ENCODE measurements at places on chromosomes 13 and 19.

GRCh38 chr13:27663947-27664346, 42.3 kb downstream of the POLR1D start:
- no peak for DNase-seq

DNA sequence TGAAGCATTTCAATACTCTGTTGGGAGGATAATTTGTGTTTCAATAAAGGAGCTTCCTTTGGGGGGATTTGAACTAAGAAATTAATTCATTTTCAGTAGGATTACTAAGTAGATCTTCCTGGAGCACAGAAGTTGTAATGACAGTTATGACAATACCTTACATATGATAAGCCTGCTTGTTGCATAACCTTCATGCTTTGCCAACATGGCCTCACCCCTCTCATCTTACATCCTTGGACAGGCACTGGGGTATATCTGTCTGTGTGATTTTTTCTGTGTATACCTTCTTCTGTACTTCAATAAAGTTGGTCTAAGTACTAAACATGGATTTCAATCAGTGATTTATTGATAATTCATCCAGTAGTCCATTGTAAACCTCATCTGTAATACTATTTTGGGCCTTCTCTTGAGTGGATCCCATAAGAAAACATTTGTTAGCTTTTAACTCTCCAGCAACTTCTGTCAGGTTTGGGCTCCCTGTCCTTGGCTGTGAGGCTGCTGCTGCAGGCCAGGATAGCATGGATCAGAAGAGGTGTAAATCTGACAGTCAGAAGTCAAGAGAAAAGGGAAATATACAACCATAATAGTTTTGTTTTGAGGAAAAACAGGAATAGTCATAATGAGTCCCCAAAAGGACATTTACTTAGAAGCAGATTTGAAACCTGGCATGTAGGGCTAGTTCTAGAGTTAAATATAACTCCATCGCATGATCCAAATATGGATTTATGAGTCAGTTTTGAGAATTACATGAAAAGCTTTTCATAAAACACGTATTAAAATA, 422.2 kb downstream of the KLF5 start:
- no peak for DNase-seq

- DNase-seq: no peak
These were observed 259.2 kb downstream of the RFC3 start for GRCh38 chr13:34076943-34077703.

- DNase-seq: no peak
These were observed 615.5 kb downstream of the FGF9 start for GRCh38 chr13:22286338-22286737.

GRCh38 chr13:79648191-79648590, 167.2 kb downstream of the NDFIP2 start:
- DNase-seq: no peak

DNA sequence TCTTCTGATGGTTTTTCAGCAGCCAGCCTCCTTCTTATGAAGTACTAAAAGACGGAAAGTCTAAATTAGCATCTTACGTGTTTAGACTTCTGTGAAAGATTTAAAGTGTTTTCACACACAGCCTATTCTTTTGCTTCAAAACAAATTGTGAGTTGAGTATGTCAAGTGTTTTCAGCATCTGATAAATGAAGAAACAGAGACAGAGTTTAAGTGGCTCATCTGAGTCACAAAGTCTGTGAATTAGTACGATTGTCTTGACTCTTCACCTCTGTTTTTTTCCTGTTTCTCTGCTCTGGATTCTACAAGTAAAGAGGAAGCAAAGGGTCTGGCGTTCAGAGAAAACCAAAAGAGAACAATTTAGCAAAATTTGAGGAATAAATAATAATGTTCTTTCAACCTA, 116.4 kb downstream of the FRY start:
- no peak for DNase-seq

DNA sequence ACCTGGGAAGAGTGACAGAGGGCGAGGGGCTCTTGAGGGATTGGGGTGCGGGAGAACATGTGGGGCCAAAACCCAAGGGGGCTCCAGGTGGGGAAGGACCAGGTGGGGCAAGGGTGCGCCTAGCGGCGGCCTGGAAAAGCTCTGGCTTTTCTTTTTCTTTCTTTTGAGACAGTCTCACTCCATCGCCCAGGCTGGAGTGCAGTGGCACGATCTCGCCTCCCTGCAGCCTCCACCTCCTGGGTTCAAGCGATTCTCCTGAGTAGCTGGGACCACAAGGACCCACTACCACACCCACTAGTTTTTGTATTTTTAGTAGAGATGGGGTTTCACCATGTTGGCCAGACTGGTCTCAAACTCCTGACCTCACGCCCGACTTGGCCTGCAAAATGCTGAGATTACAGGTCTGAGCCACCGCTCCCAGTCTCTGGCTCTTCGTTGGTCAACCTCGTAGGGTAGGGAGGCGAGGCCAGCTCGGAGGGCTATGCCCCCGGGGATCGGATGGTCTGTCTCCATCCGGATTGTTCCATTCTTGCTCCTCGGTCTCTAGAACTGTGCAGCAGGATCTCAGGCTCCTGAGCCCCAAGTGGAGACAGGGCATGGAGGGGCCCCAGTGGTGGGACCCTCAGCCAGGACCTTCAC, 3.7 kb downstream of the GADD45B start:
- no peak for DNase-seq

- no peak for DNase-seq
These were observed 61.4 kb upstream of the KLF2 start for GRCh38 chr19:16263141-16263761.

GRCh38 chr13:20157151-20157796, 3.6 kb downstream of the GJA3 start:
- no peak for DNase-seq

- no peak for DNase-seq
These were observed 436.4 kb downstream of the RFC3 start for GRCh38 chr13:34254366-34254765.

- no peak for DNase-seq
These were observed 4.2 kb upstream of the SPACA6 start for GRCh38 chr19:51688671-51689571.

DNA sequence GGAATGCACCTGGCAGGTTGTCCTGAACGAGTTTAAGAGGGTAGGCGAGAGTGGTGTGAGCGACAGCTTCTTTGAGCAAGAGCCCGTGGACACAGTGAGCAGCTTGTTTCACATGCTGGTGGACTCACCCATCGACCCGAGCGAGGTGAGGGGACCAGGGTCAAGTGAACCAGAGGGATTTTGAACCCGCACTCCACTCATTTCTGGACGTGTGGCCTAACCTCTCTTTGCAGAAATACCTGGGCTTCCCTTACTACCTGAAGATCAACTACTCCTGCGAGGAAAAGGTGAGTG, 1.7 kb downstream of the CATSPERG start:
- no peak for DNase-seq

DNA sequence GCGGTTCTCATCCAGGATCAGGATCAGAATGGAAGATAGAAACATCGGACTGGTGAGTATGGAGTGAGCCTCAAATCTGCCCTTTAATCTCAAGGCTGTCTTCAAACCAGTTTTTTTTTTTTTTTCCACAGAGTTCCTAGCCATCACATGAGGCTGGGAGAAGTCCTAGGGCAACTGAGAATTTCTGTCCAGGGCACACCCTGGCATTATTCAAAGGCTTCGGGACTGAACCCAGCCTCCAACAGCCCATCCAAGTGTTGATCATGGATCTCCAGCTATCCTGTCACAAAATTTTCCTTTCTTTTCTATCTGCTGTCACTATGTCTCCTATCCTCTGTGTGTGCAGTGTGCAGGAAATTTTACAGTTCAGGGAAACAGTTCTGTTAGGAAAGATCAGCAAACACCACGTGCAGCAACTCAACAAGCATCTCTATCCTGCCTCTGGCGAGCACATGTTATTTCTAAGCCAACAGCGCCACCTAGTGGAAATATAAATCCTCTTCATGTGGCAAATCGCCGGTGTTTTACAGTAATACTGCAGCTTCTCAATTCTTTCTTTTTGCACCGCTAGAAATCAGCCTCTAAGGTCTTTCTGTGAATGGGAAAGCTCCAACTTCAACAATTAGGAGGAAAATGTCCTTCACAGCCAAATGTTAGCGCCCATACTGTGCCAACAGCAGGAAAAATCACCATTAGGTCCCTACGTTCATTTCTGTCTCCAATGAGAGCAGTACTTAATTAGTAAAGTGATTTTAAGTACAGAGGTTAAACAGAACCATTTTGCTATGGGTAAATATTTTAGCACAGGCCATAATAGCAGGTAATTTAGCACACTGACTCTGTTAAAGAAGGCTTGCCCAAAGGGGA, 21.4 kb upstream of the ZNF181 start:
- no peak for DNase-seq

DNA sequence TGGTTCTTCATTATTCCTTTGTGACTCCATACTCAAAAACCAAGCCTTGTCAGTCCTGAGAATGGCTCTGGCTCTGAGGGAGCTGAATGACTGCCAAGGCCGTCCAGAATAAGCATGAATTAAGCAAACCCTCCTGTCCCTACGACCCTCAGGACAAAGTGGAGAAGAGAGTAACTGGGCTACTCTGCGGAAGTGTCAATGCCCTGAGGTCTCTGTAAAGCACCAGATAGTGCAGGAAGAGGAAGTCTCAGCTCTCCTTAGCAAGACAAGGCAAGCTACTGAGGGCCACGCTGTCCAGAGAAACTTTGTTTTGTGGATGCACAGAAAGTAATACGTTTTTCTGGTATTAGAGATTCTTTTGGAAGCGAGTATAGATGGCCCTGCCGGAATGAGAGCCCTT, 94.1 kb downstream of the RNASEH2B start:
- no peak for DNase-seq

GRCh38 chr13:93307136-93307535, 80.5 kb downstream of the GPC6 start:
- no peak for DNase-seq

DNA sequence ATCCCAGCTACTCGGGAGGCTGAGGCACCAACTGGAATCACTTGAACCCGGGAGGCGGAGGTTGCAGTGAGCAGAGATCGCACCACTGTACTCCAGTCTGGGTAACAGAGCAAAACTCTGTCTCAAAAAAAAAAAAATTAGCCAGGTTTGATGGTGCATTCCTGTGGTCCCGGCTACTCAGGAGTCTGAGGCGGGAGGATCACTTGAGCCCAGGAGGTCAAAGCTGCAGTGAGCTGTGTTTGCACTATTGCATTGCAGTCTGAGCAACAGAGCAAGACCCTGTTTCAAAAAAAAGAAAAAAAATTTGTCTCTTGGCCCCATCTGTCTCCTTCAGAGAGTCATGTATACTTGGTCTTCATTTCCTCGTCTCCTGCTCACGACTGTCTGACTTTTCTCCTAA, 1.6 kb downstream of the CCDC97 start:
- no peak for DNase-seq

GRCh38 chr19:58227964-58228584, 640 bp upstream of the ZNF544 start:
- DNase-seq: no peak

DNA sequence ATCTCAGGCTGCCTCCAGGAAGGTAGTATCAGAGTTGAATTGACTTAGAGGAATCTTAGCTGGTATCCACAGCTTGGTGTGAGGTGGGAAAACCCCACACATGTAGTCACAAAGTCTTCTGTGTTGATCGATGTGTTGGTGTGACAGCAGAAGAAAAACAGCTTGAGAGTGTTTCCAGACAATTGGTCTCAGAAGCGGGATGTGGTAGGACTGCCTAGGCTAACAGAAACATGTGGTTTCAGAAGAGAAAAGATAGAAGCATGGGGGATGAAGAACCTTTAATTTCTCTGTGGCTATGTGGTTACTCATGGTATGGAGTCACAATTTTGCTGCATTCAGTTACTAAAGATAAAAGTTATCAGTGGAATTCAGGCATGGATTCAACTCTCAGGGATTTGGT, 134.7 kb upstream of the SLITRK5 start:
- no peak for DNase-seq

GRCh38 chr13:50914176-50914700, 4.6 kb downstream of the RNASEH2B start:
- no peak for DNase-seq

DNA sequence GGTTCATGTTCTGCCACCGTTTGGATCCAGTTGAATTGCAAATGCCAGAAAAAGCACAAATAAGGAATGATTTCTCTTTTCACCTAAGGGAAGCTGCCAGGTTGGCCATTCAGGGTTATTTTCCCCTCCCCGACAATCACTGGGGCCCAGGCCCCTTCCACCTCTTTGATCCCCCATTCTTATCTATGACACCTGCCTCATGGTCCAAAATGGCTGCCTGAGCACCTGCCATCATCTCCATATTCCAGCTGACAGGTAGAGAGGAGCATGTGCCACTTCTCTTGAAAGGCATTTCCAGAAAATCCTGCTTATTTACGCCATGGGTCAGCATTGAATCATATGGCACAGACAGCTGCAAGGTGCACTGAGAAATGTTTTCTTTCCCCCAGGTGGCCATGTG, 15.7 kb downstream of the PTPRS start:
- no peak for DNase-seq

DNA sequence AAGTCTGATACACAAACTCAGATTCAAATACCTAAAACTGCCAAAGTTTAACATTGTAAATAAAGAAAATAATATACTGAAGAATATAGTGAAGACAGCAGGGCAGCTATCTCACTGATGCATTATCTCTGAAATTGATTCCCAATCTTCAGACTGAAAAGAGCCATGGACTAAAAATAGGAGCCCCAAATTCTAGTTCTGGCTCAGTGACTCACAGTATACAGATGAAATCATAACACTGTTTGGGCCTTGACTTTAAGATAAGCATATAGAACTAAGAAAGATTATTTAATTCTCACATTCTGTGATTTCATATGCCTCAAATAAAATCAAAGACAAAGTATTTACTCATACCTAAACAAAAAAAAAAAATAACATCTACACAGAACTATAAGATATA, 53.9 kb downstream of the RBM26 start:
- no peak for DNase-seq
